Nucleus accumbens (tissue), 56 donors: ENCODE measurements at places on chromosomes 4 and X.

- DNase-seq, result no peak
These were observed 49.5 kb downstream of the CD99L2 start for GRCh38 chrX:150848914-150849365.

DNA sequence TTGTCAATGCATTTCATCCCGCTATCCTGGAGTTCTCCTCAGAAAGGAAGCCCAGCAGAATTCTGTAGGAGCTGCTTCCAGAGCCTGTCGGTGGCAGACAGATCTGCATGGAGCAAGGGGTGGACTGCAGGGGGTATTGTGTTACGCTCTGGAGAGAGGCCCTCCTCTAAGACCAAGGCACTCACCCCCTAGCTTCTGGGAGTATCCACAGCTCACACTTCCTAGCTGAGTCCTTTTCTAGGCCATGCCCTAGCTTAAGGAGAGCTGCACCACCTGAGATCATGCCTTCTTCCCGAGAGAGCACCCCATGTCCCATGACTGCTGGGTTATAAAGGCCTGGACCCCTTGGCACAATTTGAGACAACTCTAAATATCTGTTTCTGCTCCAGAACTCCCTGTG is 39.1 kb downstream of the MTNR1A start:
- no peak for DNase-seq

GRCh38 chr4:43776371-43776770 is 672.2 kb downstream of the KCTD8 start:
- no peak for DNase-seq

- DNase-seq, result no peak
These were observed 10.6 kb upstream of the FAT1 start for GRCh38 chr4:186734251-186734650.

DNA sequence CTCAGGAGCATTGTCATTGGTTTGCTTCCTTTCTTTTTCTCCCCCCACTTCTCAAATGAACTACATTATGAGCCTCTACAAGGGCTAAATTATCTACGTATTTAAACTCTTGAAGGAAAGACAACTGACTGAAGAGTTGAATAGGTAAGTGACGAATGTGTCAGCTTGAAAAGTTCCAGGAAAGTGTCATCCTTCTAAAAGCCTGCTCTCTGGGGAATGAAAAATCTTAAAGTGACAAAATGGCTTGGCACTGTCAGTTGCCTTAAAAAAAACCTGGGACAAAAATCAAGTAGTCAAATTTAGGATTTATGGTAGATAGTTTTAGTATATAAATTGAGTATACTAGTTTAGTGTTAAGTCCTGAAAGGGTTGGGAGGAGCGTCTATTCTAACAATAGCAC is 173.9 kb upstream of the NDP start:
- DNase-seq, result no peak

DNA sequence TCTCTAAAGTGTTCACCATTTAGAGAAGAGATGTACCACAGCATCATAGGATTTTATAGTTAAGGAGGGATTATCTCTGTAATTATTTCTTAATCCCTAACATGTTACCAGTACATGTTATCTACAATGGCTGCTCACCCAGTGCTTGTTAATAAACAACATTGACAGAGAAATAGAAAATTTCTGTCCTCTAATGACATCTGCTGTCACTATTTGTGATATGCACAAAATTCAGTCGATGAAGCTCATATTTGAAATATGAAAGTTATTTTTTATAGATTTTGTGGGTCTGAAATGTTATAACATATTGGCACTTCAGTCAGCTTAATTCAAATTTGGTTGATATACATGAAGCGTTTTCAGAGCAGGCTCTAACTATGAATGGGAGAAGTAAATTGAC is 48.8 kb upstream of the GRXCR1 start:
- DNase-seq, result no peak

GRCh38 chrX:7027071-7027470 is 120.4 kb upstream of the STS start:
- no peak for DNase-seq

- DNase-seq, result no peak
These were observed 168.0 kb upstream of the DIPK2B start for GRCh38 chrX:45368705-45369104.

DNA sequence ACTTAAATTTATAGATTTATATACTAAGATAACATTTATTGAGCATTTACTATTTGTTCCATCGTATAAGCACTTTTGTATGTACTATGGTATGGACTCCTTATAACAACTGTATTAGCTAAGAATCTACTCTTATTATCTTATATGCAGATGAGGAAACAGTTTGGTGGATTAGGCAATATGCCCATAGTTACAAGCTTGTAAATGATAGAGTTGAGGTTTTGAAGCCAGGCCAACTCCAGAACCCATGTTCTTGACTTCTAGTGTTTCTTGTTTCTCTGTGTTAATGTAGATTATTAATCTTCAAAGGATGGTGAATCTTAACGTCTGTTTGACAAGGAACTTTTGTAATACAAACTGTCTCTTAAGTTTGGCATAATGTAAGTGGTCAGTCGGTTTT is 71.3 kb downstream of the STIM2 start:
- no peak for DNase-seq

DNA sequence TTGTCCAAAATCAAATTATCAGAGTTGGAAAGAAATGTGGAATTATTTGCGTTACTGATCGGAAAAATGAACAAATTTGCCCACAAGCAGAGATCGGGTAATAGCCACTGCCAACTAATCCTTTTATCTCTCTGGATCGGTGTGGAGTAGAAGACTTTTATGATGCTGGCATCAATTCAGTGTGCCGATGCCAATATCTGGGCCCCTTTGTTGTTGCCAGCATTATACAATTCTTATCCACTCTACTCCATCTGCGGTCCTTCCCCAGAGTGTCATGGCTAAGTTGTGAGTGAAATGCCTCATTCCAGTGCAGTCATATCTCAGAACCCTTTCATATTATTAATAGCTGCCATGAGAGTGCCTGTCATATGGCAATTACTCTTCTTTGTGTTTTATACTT is 660.2 kb downstream of the ADGRL3 start:
- no peak for DNase-seq

GRCh38 chrX:2264179-2265030 is 236.4 kb downstream of the DHRSX start:
- DNase-seq, result no peak

- DNase-seq, result no peak
These were observed 172.3 kb downstream of the SHROOM3 start for GRCh38 chr4:76607266-76607799.

GRCh38 chrX:130915302-130915701 is 12.3 kb upstream of the ENOX2 start:
- no peak for DNase-seq

DNA sequence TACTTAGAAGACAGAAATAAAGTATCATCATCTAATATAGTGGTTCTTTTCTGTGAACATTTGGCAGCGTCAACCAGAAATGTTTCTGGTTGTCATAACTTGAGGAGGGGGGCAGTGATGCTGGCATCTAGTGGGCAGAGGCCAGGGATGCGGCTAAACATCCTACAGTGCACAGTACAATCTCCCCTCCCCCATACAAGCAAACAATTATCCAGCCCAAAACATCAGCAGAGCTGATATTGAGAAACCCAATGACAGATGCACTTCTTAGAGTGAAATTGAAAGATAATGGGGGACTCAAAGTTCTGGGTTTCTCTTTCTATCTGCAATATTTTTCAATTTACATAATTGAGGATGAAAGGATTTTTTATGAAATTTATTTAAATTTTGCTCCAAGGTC is 1.9 kb upstream of the EIF1AX start:
- DNase-seq, result no peak

DNA sequence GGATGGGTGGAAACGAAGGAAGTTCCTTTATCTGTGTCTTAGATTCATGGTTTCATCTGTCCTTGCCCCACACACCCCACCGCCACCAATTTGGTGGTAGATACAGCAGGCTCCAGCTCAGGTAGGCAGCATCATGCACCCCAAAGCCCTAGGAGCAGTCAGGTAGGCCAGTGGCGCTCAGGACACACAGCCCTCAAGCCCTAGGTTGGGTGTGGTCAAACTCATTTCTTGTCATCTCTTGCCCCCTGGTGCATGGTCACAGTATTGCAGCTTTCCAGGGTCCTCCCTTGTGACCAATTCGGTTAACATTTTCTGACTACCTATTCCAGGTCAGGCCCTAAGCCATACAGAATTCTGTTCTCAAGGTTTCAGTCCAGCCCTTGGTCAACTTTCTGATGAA is 14.5 kb upstream of the PRRG3 start:
- peak; percentile 7 for DNase-seq

- DNase-seq, result no peak
These were observed 7.9 kb downstream of the CXCL6 start for GRCh38 chr4:73844345-73844744.
